ENCODE measurements at places on chromosomes 16 and 17.
A peak's percentile ranks its signal among the peaks of the same experiment; 100 is the strongest.

DNA sequence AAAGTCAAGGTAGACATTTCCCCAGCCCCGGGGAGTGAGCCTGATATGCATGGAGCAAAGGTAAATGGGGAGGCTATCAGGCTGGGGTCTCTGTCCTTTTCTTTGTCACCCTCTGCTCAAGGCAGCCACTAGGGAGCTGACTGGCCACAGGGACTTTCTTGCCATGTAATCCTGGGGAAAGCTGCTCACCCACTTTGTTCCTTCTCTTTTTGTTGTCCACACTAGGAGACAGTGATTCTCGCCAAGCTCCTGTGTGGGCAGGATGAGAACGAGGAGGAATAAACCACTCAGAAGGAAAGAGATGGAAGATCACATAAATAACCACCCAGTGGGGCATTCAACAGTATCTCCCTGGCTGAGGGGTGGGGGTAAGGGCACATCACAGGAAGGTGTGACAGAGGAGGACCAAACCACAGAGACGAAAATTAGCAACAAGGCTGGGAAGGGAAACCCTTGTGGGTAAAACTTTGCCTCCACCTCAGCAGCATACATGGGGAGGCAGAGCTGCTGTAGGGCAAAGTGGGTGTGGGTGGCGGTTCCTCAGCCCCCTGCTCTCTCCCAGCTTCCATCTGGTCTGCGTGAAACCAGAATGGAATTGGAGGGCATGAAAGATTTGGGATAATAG is 26.2 kb upstream of the CCL1 start:
- DNase-seq = no peak

- DNase-seq = no peak
Measured at GRCh38 chr17:15892244-15892643, 52.7 kb upstream of the ADORA2B start.

DNA sequence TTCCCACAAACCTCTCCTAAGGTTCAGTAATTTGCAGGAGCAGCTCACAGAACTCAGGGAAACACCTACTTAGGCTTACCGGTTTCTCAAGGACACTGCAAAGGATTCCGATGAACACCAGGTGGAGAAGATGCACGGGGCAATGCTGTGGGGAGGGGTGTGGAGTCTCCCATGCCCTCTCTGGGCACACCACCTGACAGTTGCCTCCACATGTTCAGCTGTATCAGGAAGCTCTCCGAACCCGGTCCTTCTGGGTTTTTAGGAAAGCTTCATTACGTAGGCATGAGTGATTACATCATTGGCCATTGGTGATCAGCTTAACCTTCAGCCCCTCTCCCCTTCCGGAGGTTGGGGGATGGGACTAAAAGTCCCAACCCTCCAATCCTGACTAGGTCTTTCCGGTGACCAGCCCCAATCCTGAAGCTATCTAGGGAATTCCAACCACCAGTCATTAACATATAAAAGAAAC is 21.6 kb downstream of the C17orf58 start:
- no peak for DNase-seq

GRCh38 chr17:17682293-17682736 is 1.1 kb downstream of the RAI1 start:
- peak; percentile 54 for DNase-seq

GRCh38 chr16:68356249-68356918 is 45.6 kb downstream of the PRMT7 start:
- DNase-seq = peak; percentile 46

GRCh38 chr16:54242199-54242598 is 44.4 kb downstream of the IRX3 start:
- no peak for DNase-seq

DNA sequence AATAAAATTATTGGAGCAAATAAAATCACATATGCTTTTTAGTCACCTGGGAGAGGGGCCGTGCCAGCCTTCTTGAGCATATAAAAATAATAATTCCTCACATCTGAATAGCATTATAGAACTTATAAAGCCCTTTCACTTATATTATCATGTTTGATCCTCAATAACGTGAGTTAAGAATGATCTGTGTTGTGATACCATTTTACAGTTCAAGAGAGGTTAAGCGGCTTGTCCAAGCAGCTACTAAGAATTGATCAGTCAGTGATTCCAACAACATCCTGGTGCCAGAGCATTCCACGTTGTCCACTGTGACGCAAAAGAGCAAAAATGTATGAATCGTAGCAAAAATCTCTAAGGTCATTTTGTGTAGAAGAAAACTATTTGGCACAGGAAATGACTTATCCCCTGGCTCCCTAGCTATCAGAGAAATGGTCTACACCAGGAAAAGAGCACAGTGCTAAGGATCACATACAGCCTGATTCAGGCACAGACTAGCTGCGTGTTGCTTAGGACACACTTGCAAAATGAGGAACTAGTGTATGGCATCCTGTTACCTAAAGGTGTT is 33.0 kb downstream of the ANKFN1 start:
- DNase-seq = no peak

DNA sequence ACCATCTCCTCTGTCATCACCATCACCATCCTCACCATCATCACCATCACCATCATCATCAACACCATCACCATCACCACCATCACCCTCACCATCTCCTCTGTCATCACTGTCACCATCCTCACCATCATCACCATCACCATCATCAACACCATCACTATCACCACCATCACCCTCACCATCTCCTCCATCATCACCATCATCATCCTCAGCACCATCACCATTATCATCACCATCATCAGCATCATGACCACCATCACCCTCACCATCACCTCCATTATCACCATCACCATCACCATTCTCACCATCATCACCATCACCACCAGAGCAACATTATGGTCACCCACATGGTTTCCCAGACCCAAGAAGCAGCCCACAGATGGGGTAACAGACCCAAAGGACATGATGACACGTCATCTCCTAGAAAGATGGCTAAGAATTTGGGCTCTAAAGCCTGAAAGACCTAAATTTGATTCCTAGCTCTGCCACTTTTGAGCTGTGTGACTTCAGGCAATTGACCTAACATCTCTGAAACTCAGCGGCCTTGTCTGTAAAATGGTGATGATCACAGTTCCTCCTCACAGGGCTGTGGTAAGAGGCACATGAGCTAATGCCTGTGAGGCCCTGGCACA is 14.6 kb downstream of the SCNN1B start:
- no peak for DNase-seq

- DNase-seq = no peak
Measured at GRCh38 chr17:56988901-56989572, 11.1 kb downstream of the SCPEP1 start.

- DNase-seq = no peak
Measured at GRCh38 chr16:48538746-48539484, 71.1 kb downstream of the N4BP1 start.

DNA sequence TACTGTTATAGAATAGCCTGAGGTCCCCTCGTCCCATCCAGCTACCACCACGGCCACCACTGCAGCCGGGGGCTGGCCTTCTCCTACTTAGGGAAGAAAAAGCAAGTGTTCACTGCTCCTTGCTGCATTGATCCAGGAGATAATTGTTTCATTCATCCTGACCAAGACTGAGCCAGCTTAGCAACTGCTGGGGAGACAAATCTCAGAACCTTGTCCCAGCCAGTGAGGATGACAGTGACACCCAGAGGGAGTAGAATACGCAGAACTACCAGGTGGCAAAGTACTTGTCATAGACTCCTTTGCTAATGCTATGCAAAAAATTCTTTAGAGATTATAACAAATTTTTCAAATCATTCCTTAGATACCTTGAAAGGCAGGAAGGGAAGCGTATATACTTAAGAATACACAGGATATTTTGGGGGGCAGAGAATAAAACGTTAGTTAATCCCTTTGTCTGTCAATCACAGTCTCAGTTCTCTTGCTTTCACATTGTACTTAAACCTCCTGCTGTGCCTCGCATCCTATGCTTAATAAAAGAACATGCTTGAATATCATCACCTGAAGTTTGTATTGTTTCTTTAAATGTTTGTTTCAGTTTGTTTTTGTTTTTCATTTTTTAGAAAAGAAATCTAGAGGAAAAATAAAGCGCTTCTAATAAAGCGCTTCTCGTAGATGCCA is 388.3 kb downstream of the MAF start:
- no peak for DNase-seq

- DNase-seq = no peak
Measured at GRCh38 chr17:74211141-74211911, 2.0 kb upstream of the TTYH2 start.

DNA sequence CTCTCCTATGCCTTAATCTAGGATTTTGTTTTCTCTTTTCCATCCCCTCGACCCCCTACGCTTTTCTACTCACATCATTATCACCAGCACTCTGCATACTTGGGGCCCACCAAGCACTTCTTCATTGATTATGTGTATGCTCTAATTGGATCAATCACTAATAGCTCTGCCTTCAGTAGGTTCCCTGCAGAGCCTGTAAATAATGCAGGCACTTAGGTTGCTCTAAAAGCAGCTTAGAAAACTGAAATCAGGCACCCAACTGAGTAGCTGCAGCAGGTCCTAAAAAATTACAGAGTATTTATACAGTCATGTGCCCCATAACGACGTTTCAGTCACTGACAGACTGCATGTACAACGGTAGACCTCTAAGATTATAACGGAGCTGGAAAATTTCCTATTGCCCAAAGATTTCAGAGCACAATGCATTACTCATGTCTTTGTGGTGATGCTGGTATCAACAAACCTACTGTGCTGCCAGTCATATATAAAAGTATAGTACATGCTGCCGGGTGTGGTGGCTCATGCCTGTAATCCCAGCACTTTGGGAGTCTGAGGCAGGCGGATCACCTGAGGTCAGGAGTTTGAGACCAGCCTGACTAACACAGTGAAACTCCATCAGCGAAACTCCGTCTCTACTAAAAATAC is 280.4 kb downstream of the HS3ST3B1 start:
- DNase-seq = no peak

DNA sequence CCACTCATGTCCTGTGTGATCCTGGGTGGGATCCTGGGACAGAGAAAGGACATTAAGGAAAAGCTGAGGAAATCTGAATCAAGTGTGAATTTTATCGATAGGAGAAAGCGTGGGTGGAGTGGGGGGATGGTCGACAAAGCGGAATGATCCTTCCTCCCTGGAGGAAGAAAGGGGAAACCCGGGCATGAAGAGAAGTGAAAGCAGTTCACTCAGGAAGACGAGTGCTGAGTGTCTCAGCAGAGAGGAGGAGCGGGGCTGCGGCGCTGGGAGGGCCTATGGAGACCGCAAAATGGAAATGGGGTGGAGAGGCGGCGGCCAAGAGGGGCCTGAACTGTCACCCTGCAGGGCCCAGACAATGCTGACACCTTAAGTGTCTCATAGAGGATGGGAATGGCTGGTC is 8.7 kb downstream of the ZDHHC7 start:
- DNase-seq = no peak

DNA sequence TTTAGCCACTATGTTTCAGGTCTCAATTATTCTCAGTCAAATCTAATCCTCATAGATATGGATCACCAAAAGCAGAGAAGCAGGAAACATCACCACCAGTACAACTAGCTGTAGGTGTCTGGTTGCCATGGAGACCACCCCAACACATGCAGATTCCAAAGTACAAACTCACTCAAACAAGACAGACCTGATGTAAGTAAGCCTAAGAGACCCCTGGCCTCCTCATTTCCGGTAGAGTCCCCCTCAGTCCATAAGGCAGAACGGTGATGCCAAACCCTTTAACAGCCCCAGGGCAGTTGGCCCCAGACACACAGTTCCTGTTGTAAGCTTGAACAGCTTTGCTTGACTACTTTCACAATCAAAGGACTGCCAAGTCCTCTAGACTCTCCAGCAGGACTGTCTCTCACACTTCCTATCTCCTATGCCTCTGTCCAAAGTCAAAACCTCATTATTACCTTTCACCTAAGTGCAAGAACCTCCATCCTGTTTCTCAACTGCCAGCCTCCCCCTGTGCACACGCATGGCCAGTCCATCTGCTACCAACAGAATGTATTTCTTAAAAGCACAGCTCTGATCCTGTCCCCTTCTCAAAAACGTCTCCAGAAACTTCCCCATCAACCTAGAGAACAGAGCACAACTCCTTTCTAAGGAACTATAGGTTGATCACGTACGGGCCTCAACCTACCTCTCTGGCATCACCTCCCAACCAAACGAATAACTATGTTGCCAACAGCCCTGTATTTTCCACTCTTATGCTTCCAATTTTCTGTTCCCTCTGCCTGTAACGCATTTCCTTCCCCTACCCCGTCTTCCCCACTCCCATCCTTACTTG is 23.9 kb downstream of the SLC39A11 start:
- DNase-seq = no peak

DNA sequence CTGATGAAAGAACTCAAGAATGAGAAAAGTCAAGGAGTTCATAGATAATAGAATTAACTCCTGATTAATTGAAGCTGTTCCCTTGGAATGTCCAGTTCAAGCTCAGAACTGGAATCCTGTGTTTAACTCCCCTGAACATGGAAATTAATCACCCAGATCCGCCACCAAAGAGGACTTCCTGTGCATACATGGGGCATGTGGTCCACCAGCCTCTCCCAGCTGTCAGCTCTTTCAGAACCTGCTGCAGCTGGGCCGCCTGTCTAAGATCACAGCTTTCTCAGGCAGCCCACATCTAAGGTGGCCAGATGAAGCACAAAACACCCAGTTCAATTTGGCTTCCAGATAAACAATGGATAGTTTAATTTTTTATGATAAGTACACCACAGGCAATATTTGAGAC is 203.7 kb upstream of the COX10 start:
- no peak for DNase-seq

DNA sequence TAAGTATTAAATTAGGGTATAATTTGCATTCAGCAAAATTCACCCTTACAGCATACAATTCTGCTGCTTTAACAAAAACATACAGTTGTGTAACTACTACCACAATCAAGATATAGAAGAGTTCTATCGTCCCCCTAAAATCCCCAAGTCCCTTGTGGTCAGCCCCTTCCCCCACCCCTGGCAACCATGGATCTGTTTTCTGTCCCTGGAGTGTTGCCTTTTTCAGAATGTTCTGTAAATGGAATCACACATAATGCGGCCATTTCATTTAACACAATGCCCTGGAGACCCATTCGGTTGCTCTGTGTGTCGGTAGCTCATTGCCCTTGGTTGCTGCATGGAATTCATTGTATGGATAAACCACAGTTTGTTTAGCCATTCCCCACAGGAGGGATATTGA is 190.2 kb downstream of the IRX5 start:
- DNase-seq = no peak

- DNase-seq = no peak
Measured at GRCh38 chr16:84199861-84200260, 8.9 kb downstream of the ADAD2 start.

GRCh38 chr17:79546386-79546785 is 64.5 kb downstream of the RBFOX3 start:
- DNase-seq = no peak

- no peak for DNase-seq
Measured at GRCh38 chr17:1434150-1434549, 21.9 kb downstream of the CRK start.

DNA sequence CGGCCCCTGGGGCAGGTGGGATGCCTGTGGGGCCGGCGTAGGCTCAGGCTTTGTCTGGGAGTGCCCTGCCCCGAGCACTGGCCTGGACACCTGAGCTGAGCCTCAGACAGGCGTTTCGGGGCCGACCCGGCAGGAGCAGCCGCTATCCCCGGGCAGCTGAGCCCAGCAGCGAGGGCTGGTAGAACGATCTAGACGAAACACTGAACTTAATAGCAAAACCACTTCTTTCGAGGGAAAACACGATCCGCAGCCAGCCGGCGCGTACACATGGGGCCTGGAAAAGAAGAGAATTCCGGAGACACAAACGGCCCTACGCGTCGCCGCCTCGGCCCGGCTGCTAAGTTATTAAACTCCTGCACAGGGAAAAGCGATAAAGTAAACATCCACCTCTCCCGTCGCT is 22.0 kb upstream of the SSTR5 start:
- DNase-seq = no peak

GRCh38 chr17:68298601-68299000 is 7.3 kb downstream of the ARSG start:
- DNase-seq = no peak
